ENCODE measurements at places on chromosomes 5 and 9.

GRCh38 chr5:77167695-77168121 lies 42.8 kb upstream of the PDE8B start:
- DNase-seq: no peak

DNA sequence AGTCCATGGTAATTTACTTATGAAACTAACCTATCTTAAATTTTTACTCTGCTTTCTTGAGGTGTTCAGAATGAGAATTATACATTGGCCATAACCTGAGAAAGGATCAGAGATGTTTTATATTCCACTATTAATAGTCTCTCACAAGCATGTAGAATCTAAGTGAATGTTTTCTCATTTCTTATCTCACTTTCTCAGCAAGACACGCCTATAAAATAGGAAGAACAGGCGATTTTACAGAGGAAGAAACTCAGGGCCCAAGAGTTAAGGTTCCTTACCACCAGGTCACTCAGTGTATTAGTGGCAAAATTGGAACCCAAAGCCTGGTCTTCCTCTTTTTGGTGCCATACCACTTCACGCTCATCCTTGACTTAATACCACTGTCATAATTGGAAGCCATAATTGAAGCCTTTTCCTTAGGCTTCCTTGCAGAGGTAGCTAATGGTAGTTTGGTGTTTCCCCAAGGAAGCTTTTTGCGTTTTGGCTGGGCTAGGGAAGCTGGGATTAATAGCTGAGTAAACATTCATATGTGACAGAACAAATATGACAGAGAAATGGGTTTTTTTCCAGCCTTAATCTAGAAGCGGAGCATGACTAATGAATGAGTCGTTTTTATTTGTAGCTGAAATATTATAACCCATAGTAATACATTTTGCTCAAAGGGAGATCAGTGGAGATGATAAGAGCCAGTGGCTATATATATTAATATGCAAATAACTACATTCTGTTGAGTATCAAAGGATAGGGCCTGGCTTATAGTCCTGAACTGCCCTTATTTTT lies 16.9 kb downstream of the HMGXB3 start:
- DNase-seq: no peak

GRCh38 chr5:68268101-68268851 lies 52.7 kb downstream of the PIK3R1 start:
- no peak for DNase-seq

DNA sequence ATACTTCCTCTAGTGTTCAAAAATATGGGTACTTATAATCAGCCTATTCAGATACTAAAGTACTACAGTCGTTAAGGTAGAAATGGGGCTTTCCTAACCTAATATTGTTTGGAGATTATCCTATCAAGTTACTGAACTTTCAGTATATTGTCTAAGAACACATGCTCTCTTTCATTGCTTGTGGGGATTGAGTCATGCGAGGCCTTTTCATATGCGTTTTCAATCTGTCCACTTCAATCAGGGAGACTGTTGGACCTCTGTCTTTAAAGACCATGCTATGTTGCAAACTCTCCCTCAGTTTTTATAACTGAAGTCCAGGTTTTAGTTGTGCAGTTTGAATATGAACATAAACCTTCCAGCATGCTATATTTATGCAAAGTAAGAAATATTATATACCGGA lies 15.0 kb downstream of the PRR16 start:
- no peak for DNase-seq

All from stimulated activated naive CD8-positive, alpha-beta T cell treated with anti-CD3 and anti-CD28 coated beads, Interleukin-15, Interleukin-2, amounts not matched to agents 100 U/mL and 50 U/mL, for 24 hours (primary cell).